ENCODE measurements at places on chromosomes 2 and 18.

DNA sequence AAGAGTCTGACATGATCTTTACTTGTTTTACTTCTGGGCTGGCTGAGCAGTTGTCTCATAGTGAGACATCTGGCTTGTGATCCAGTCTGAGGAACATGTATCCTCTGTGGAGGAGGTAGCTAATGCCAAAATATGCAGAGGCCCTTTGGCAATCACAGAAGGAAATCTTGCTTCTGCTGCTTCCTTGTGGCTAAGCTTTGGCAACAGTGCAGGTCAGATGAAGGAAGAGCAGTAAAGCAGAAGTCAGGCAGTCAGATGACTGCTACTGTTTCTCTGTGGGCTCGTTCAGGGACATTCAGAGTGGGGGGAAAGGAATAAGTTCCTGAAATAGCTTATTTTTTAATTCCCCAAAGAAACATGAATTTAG, 22.3 kb downstream of the DOK1 start:
- no peak for DNase-seq

GRCh38 chr2:58019229-58019628, 27.4 kb upstream of the VRK2 start:
- no peak for DNase-seq

DNA sequence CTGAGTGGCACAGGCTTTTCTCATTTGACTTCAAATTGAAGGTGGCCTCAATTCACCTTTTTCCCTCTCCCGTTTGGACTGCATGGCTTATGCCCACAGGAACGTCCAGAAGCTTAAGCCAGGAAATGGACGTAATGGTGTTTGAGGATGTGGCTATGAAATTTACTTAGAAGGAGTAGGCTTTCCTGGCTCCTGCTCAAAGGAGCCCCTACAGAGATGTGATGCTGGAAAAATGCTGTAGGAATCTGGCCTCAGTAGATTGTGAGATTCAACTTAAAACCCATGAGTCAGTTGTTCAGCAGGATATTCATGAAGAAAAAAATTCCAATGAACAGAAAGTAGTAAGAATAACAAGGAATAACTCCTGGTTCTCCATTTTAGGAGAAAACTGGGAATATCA, 129.0 kb downstream of the ICOS start:
- no peak for DNase-seq

- no peak for DNase-seq
Measured at GRCh38 chr2:84697895-84698294, 181.6 kb downstream of the DNAH6 start.

DNA sequence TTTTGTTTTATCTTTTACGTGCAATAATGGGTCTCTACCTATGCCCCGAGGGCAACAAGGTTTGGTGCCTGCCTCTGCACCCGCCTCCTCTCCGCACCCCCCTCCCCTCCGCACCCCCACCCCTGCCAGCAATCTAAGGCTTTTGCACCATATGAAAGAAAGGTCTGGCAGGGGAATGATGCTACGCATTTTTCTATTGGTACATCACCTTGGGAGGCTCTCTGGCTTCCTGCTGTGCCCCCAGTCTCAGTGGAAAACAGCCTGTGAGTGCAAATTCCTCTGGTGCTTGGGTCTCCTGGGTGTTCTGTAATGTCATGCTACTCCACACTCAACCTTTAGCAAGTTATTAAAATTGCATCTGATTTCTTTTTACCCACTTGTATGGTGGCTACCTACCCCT, 161.3 kb upstream of the SMAD7 start:
- no peak for DNase-seq

DNA sequence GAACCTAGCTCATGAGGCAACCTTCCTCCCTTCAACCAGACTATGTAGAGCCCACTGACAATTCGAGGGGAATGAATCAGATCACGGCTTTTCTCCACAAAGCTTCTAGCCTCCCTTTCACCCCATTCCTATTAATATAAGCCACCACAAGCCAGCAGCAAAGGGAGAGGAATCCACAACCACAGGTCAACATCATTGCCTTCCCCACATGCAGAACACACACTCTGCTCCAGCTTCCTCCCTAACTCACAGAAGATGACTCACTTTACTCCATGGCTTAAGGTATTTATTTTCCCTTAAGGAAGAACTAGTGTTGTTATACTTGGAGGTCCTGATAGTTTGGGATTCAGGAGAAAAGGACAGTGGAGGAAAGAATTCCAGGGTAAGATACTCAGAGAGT, 272.2 kb downstream of the C1D start:
- DNase-seq = no peak

GRCh38 chr18:4144201-4144600, 310.9 kb downstream of the DLGAP1 start:
- no peak for DNase-seq

- DNase-seq = no peak
Measured at GRCh38 chr2:7766088-7766722, 849.0 kb downstream of the RNF144A start.

DNA sequence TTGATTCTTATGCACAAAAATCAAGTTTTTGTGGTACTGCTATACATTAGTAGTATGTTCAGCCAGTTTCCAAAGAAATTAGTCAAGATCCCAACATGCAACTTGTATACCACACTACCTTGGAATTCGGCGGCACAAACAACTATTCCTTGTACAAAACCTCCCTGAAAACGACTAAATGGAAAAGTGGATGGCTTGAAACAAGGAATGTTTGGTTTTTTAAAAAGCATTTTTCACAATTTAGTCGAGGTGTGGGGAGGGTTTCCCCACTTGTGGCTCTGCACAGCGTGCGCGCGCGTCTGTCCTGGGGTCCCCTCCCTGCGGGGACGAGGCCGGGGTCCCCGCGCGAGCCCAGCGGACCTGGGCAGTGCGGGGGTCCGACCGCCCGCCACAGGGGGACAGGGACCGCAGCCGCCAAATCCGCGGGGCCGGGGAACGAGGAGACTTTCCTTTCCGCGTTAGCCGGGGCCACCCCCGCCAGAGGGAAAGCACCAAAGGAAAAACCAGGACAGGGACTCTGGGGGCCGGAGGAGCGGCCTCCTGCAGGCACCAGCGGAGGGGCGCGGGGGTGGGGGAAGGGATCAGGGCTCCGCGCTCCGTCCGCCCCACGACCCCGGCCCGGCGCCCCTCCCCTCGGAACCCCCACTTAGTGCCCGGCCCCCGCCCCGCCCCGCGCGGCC, 534 bp upstream of the SOCS6 start:
- DNase-seq = no peak

DNA sequence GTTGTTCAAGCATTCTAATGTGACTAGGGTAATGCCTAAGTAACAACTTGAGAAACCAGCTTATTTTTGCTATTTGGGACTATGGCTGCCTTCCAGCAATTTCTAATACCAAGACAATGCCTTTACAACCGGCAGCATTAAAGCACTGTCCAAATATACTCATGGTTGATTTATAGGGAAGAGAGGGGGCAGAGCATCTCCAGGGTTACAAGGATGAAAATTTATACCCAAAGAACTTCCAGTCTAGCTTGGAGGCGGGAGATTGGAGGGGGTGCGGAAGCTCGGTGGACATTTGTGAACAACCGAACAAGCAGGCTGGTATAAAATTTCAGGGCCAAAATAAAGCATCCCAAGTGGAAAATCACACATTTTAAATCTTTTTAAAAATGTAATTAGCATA, 294.9 kb upstream of the STON1 start:
- no peak for DNase-seq

GRCh38 chr2:10320933-10321332, 18.2 kb downstream of the HPCAL1 start:
- DNase-seq = no peak

Measured in activated naive CD4-positive, alpha-beta T cell treated with anti-CD3 and anti-CD28 coated beads, Interleukin-2, amount 50 U/mL, for 16 hours (primary cell).